Stimulated activated CD4-positive, alpha-beta T cell treated with anti-CD3 and anti-CD28 coated beads, Interleukin-4, amount 100 ng/mL, for 1 hour (primary cell): ENCODE measurements at places on chromosomes 7 and 10.

GRCh38 chr10:20299034-20299736 is 483.0 kb downstream of the PLXDC2 start:
- DNase-seq: no peak

DNA sequence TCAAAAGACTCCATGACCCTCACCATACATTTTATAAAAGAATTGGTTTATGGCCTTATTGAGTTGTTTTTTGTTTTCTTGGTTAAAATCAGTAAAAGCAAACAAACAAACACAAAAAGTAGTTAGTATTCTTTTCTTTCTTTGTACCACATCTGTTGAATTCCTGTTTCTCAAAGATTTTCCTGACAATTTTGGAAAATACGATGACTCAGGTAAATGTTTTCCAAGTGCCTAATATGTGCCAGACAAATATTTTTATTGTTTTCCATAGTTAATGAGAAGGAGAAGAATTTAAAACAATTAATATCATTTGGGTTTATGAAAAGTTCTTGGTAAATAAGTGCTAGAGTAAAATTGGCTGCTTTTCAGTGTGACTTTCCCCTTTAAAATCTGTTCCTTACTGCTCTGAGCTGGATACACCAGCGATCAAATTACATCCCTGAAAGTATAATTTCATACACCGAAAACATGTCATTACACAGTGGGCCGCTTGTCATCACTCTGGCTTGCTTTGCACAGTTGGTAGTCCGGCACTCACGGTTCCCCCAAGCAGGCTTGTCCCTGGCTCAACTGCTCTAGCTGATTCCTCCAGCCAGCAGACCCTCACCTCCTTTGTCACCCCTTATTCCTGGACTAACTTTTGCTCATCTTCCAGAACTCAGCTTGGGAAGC is 80.5 kb downstream of the TBXAS1 start:
- no peak for DNase-seq

DNA sequence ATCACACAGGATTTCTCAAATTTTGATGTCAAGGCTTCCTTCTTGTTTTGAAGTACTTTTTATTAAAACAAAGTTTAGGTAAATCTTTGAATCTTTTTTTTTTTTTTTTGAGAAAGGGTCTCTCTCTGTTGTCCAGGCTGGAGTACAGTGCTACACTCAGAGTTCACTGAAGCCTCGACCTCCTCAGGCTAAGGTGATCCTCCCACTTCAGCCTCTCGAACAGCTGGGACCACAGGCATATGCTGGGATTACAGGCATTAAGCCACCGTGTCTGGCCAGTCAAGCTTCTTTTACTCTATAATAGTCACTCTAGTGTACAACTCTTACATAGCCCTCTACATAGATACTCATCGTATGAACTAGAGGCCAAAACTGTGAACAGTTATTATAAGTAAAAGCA is 3.4 kb downstream of the RUFY2 start:
- DNase-seq: no peak

DNA sequence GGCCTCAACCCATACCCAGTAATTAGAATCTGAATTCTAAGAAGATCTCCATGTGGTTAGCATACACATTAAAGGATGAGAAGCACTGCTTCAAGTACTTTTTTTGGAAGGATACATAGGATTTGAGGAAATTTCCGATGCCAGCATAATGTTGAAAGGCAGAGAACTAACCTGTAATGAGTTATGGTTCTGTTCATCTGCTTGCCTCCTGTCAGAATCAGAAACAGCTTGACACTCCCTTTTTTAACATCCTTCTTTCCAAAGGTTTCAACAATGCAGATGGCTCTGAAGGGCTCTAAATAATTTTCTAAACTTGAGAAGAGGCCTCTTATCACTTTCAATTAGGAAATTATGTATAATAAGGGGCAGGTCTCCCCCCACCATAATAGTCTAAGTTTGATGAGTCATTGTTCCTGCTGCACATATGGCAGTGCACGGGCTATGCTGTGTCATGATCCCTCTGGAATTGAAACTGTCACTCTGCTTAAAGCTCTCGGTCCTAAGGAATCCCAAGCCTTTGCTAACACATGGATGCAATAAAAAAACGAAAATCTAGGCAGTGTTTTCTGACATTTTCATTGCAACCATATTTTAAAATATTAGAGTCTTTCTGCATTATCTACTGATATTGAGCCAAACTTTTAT is 291.2 kb upstream of the FZD1 start:
- DNase-seq: no peak

DNA sequence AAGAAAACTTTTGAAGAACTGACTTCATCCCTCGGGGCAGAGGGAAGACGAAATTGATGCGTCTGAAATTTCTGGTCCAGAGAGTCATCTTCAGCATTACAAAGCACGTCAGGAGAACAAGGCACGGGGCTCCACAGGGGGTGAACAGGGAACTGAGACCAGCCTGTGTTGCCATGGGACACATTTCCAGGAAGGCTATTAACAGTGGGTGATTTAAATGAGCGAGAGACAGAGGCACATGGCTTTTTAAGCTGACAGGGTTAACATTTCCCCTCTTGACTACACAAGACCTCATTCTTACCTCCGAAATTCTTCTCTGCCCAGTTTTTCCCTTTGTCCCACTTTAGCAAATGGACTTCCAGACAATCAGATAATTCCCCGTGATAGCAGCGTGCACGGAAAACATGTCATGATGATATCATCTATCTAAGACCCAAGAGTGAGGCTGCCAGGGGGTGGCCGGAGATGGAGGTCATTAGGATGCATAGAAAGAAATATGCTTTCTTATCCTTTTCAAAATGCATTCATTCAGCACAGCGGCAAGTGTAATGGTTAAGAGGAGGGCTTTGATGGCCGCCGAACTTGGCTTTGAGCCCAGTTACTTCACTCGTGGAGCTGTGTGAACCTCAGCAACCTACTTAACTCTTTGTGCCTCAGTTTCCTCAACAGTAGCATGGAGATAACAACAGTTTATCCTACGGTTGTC is 248.0 kb downstream of the PRPF18 start:
- no peak for DNase-seq

GRCh38 chr10:77827366-77827765 is 99.2 kb downstream of the DLG5 start:
- DNase-seq: no peak

DNA sequence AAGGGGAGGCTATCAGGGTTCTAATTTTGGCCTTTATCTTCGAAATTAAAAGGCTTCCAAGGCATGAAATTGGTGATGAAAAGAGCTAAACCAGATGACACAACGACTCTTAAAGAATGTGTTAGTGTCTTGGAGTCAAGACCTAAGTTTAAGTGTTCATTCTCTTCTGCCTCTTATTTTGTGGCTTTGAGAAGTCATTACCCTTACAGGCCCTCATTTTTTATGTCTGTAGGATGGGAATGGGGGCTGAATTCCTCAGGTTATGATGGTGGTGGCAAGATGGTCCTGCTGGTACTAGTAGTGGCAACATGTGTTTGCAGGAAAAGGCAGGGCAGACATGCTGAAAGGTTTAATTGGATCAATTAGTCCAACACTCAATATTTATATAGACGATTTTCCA is 15.4 kb downstream of the TAS2R60 start:
- DNase-seq: no peak

DNA sequence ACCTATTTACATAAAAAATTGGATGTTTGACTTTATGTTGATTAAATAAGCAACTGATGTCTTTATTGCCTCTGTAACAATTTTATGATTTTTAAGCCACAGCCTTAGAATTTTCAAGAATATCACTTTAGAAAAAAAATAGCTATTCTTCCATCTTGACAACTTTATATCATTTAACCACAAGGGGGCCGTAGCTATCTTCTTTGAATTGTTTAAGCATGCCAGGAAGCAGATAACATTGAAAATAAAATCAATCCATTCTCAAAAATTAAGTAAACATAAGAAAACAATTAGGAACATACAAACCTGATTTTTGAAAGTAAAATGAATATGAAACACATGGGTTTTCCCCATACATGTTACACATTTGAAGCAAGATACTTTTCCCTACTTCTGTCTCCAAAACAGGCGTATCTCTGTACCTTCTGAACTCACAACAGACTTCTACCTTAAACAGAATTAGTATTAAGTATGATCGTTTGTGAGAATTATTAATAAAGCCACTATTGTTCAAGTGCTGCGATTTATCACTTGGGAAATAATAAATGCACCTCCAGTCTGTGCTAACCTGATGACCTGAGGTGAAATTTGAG is 209.0 kb downstream of the CACNA2D1 start:
- DNase-seq: no peak

GRCh38 chr10:30247704-30248103 is 101.4 kb downstream of the MTPAP start:
- no peak for DNase-seq

GRCh38 chr10:49165821-49166483 is 22.2 kb downstream of the TMEM273 start:
- no peak for DNase-seq

DNA sequence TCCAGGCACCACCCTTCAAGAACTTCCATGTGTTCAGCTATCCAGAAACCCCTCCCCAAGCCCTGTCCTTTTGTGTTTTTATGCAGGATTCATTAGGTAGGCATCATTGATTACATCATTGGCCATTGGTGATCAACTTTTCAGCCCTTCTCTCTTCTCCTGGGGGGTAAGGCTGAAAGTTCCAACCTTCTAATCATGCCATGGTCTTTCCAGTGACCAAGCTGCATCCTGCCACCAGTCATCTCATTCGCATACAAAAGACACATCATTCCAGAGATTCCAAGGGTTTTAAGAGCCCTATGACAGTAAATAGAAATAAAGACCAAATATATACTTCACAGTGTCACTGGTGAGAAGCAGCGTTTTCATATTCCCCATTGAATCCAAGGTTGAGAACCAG is 48.2 kb downstream of the DNAJC12 start:
- DNase-seq: no peak

DNA sequence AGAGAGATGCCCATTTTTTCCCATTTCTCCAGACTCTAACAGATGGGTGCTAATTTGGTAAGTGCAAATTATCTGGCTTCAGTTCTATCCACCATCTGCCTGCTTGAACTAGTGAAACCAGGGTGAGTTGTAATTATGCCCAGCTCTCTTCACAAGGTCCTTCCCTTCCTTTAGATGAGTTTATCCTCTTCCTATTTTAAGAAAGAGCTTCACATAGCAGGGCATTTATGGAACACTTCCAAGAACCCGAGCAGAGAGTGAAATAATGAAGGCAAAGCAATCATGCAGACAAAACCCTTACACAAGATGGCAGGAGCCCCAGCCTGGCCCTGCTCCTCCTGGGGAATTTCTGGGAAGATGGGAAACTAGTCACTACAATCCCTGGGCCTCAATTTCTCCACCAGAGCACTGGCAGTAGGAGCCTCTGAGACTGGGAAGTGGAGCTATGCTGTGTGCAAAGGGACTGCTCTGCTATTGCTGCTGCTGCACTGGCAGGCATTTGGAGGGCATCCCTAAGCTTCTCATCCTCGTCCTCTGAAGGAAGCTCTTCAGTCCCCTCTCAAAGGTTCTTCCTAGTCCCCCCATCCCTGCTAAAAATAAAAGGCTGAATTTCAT is 33.7 kb upstream of the PLXNA4 start:
- no peak for DNase-seq

DNA sequence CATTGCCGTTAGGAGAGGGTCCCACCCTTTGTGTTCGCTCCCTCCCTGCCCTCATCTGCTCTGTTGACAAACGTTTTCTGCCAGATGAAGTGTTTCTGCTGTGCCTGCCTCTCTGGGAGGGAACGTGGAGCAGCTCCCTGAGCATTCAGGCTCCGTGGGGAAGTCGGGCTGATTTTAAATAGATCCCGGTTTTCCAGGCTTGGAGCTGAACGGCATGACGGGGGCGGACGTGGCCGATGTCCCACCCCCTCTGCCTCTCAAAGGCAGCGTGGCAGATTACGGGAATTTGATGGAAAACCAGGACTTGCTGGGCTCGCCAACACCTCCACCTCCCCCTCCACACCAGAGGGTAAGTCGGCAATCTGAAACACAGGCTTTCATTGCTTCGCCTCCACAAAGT is 101.9 kb upstream of the NPS start:
- DNase-seq: no peak

GRCh38 chr7:104895522-104896236 is 118.3 kb upstream of the KMT2E start:
- DNase-seq: no peak
